Type B pancreatic cell (in vitro differentiated cells): ENCODE measurements at places on chromosomes 5 and 9. TPM values are rescaled to one million over a fixed set of nuclear protein-coding genes. Genes with fewer than 3 reads are reported as not detected.

SELENOP gene
- 65.5 and 96.2 TPM in 2 replicates for total RNA-seq

ALDH7A1 gene
- 60.9 and 119 TPM in 2 replicates for total RNA-seq

- DNase-seq, result no peak
- H3K36me3 ChIP-seq, result no peaks in the 10 kb centered on the region
- no peaks in the 10 kb centered on the region for H3K4me1 ChIP-seq
- H3K27ac ChIP-seq, result no peak overlapping the region
- H3K27me3 ChIP-seq, result peaks cover 13% of the 10 kb centered on the region
- H3K4me3 ChIP-seq, result no peak overlapping the region
These were observed 68.5 kb upstream of the GFPT2 start for GRCh38 chr5:180421672-180422071.

DMXL1 gene
- total RNA-seq, result 29.0 and 31.2 TPM in 2 replicates

DNA sequence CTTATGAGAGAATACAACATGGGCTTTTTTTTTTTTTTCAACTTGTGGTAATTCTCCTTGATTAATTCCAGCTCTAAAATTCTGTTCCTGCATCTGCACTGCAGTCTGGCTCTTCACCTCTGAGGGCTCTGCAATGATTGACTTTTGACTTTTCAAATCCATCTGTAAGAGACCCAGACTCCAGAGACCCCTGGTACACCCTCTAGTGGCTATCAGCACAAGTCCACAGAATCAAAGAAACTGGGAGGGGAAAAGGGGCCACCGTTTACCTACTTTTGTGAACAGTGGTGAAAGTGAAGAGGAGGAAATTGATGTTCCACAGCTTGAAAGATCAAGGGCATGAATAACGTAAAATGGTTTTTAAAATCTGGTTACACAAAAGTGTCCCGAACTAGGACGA lies 151.6 kb downstream of the SLIT3 start:
- H3K36me3 ChIP-seq, result peaks cover 4% of the 10 kb centered on the region
- H3K4me3 ChIP-seq, result no peak overlapping the region
- peaks cover 32% of the 10 kb centered on the region for H3K27me3 ChIP-seq
- peaks cover 57% of the 10 kb centered on the region for H3K4me1 ChIP-seq
- no peak for DNase-seq

DNA sequence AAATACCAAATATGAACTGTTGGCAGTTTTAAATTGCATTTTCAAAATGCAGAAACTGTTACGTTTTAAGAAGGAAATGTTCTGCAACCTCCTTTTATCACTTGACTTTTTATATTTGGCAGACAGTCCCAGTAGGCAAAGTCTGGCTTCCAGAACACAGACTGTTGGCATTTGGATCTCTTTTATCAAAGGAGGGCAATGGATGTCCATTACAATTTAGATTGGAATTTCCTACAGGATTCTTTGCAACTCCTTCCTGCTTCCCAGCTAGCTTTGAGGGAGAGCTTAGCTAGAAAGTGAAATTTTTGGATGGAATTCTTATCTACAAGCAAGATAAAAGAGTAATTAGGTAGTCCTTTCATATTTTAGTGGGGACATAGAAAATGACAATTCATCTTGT lies 142.6 kb downstream of the SLF1 start:
- H3K36me3 ChIP-seq, result peaks cover 4% of the 10 kb centered on the region
- H3K27me3 ChIP-seq, result no peaks in the 10 kb centered on the region
- no peak overlapping the region for H3K27ac ChIP-seq
- no peak for DNase-seq

PCDHGA10 gene
- 9.8 and 18.5 TPM in 2 replicates for total RNA-seq

- H3K27ac ChIP-seq, result no peak overlapping the region
- H3K27me3 ChIP-seq, result peaks cover 8% of the 10 kb centered on the region
- H3K4me3 ChIP-seq, result no peak overlapping the region
- H3K36me3 ChIP-seq, result no peaks in the 10 kb centered on the region
- DNase-seq, result no peak
These were observed 301.3 kb upstream of the ADCY2 start for GRCh38 chr5:7094626-7095025.

- H3K36me3 ChIP-seq, result no peaks in the 10 kb centered on the region
- no peak for DNase-seq
- no peak overlapping the region for H3K27ac ChIP-seq
These were observed 740.3 kb upstream of the CDH6 start for GRCh38 chr5:30453168-30453567.

C5orf46 gene
- total RNA-seq, result not detected in 2 replicates

GRCh38 chr9:127183814-127184582 lies 61.6 kb upstream of the ANGPTL2 start:
- no peak overlapping the region for H3K4me3 ChIP-seq
- peaks cover 27% of the 10 kb centered on the region for H3K4me1 ChIP-seq
- no peaks in the 10 kb centered on the region for H3K27me3 ChIP-seq
- H3K36me3 ChIP-seq, result no peaks in the 10 kb centered on the region
- no peak for DNase-seq

SH3TC2 gene
- 8.6 and 14.7 TPM in 2 replicates for total RNA-seq

GRCh38 chr5:127580731-127581130 lies 63.3 kb downstream of the PRRC1 start:
- DNase-seq, result no peak
- no peak overlapping the region for H3K4me3 ChIP-seq
- H3K27me3 ChIP-seq, result no peaks in the 10 kb centered on the region

SGCD gene
- 4.0 and 8.8 TPM in 2 replicates for total RNA-seq

DNA sequence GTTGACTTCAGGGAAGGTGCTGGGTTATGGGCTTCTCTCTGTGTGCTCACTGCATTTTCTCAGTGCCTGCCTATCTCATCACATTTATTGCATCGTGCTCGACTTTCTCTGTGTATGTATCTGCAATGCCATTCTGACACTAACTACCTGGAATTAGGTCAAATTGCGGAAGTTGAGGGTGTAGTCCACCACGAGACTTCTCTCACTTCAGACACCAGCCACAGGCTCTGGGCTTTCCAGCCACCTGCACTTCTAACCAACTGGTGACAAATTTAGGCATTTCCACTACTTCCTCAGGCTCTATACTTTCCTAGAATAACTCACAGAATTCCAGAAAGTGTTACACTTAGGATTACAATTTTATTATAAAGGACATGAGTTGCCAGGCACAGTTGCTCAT lies 188.6 kb upstream of the ZNF608 start:
- no peak overlapping the region for H3K4me3 ChIP-seq
- no peak for DNase-seq
- no peaks in the 10 kb centered on the region for H3K36me3 ChIP-seq
- no peak overlapping the region for H3K27ac ChIP-seq
- H3K4me1 ChIP-seq, result no peaks in the 10 kb centered on the region

DNA sequence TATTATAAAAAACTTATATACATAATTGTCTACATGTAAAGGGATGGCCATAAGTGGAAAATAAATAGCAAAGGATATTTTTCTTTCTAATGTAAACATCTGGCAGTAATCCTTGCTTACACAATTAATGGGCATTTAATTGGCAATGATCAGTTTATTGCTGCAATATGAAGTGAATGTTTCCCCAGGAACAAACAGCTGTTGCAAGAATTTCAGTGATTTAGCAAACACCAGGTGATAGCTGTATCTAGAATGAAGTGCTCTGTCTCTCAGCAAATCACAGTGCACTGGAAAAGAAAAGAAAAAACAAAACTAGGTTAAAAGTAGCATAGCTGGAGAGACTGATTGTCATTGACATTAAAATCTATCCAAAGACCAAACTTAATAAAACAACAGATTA lies 594.5 kb upstream of the ARRDC3 start:
- H3K27ac ChIP-seq, result no peak overlapping the region
- no peak for DNase-seq
- H3K36me3 ChIP-seq, result no peaks in the 10 kb centered on the region
- H3K27me3 ChIP-seq, result no peaks in the 10 kb centered on the region
- H3K4me3 ChIP-seq, result no peak overlapping the region
- no peaks in the 10 kb centered on the region for H3K4me1 ChIP-seq

- DNase-seq, result no peak
- H3K27ac ChIP-seq, result no peak overlapping the region
- peaks cover 19% of the 10 kb centered on the region for H3K4me1 ChIP-seq
- peaks cover 11% of the 10 kb centered on the region for H3K27me3 ChIP-seq
- no peak overlapping the region for H3K4me3 ChIP-seq
These were observed 18.3 kb upstream of the CD180 start for GRCh38 chr5:67214707-67215447.

DNA sequence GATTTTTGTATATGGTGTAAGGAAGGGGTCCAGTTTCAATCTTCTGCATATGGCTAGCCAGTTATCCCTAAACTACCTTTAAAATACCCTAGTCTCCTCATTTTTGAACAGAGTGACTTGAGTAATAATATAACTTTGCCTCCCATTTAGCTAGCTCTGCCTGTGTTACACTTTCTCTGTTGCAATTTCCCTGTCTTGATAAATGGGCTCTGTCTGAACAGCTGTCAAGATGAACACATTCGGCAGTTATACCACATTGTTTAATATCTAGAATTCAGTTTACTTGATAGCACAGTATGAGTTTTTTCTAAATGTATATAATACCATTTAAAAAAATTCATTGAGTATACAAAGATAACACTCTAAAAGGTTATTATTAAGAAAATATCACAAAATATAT lies 562.9 kb upstream of the FTMT start:
- DNase-seq, result no peak
- no peaks in the 10 kb centered on the region for H3K4me1 ChIP-seq
- no peak overlapping the region for H3K27ac ChIP-seq
- H3K36me3 ChIP-seq, result no peaks in the 10 kb centered on the region
- H3K4me3 ChIP-seq, result no peak overlapping the region

MAP1B gene
- total RNA-seq, result 66.2 and 124 TPM in 2 replicates

GRCh38 chr5:68479524-68479923 lies 264.0 kb downstream of the PIK3R1 start:
- H3K27me3 ChIP-seq, result no peaks in the 10 kb centered on the region
- no peak overlapping the region for H3K27ac ChIP-seq
- peaks cover 19% of the 10 kb centered on the region for H3K4me1 ChIP-seq
- DNase-seq, result no peak
- H3K36me3 ChIP-seq, result no peaks in the 10 kb centered on the region
- no peak overlapping the region for H3K4me3 ChIP-seq

GRCh38 chr5:34005681-34006080 lies 2.2 kb downstream of the AMACR start:
- H3K4me1 ChIP-seq, result peaks cover 49% of the 10 kb centered on the region
- peak overlapping the region; percentile 69 for H3K4me3 ChIP-seq
- H3K36me3 ChIP-seq, result peaks cover 14% of the 10 kb centered on the region
- H3K27me3 ChIP-seq, result no peaks in the 10 kb centered on the region
- DNase-seq, result no peak
- no peak overlapping the region for H3K27ac ChIP-seq

DNA sequence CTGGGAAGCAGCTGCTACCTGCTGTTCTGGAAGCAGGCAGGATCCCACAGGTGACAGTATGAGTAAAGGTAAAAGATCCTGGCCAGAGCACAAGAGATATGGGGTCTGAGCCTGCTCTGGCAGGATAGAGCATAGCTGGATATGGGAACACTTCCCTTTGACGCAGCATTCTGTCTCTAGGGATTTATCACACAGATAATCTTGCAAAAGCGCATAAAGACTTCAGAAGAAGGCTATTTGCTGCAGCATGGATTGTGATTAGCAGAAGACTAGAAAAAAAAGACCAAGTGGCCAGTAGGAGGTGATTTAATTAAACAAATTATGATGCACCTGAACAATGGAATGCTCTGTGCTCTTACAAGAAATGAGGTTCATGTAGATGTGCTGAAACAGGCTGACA lies 52.4 kb upstream of the PWWP2A start:
- H3K27ac ChIP-seq, result no peak overlapping the region
- peaks cover 3% of the 10 kb centered on the region for H3K27me3 ChIP-seq
- no peak for DNase-seq
- no peaks in the 10 kb centered on the region for H3K36me3 ChIP-seq
- H3K4me3 ChIP-seq, result no peak overlapping the region

- no peaks in the 10 kb centered on the region for H3K27me3 ChIP-seq
- H3K36me3 ChIP-seq, result no peaks in the 10 kb centered on the region
- no peaks in the 10 kb centered on the region for H3K4me1 ChIP-seq
- no peak for DNase-seq
- no peak overlapping the region for H3K4me3 ChIP-seq
- peak overlapping the region; percentile 20 for H3K27ac ChIP-seq
These were observed 16.0 kb downstream of the ERP44 start for GRCh38 chr9:100082782-100083181.

DNA sequence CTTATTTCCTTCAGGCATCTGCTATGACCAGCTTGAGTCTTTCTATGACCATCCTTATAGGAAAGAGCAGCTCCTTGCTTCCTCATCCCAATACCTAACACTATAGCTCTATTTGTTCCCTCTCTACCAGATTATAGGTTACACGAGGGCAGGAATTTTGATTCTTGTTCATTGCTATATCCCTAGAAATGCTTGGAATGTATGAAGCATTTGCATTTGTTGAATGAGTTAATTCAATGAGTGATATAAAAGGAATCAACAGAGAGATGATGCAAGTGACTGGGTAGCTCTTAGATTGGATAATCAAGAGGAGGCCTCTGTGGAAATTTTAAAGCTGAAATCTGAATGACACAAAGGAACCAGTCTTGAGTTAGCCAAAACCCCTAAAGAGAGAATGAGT lies 13.9 kb downstream of the ZCCHC9 start:
- H3K27ac ChIP-seq, result no peak overlapping the region
- no peaks in the 10 kb centered on the region for H3K27me3 ChIP-seq
- H3K36me3 ChIP-seq, result peaks cover 10% of the 10 kb centered on the region
- DNase-seq, result no peak
- no peaks in the 10 kb centered on the region for H3K4me1 ChIP-seq

DNA sequence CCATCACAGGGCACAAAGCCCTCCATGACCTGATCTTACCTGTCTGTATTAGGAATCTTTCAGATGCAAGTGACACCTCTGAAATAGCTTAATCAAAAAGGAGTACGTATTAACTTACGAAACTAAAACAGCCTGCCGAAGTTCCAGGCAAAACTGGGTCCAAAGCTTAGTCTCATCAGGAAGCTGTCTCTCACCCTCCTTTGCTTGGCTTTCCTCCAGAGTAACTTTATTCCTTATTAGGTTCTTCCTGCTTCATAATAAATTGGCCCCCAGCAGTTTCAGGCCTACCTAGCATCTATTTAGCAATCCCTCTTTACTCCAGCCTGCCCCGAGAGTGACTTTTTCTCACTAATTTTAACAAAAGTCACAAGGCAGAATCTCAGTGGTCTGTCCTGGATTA lies 58.4 kb upstream of the STK32A start:
- H3K4me3 ChIP-seq, result no peak overlapping the region
- H3K27ac ChIP-seq, result no peak overlapping the region
- no peak for DNase-seq
- H3K27me3 ChIP-seq, result no peaks in the 10 kb centered on the region
- H3K36me3 ChIP-seq, result no peaks in the 10 kb centered on the region
- H3K4me1 ChIP-seq, result peaks cover 21% of the 10 kb centered on the region
